ENCODE measurements at places on chromosomes 1 and 21.

DNA sequence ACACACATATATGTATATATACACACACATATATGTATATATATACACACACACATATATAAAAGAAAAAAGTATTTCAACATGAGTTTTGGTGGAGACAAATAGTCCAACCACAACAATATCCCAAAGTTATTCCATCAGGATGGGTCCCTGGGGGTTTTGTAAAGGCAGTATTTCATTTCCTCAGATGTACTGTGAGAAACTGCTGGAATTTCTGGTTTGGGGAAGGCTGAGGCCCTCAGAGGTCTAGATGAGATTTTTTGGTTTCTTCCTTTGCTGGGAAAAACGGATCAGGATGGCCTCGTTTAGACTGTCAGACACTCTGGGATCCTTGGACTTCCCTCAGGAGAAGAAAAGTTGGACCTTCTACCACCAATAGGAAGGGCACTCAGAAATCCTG is 36.5 kb upstream of the TENT5B start:
- no peak for DNase-seq

- no peak for DNase-seq
Observed at GRCh38 chr1:162094271-162094670, 24.8 kb downstream of the NOS1AP start.

GRCh38 chr1:202656951-202657646 is 53.2 kb downstream of the SYT2 start:
- no peak for DNase-seq

DNA sequence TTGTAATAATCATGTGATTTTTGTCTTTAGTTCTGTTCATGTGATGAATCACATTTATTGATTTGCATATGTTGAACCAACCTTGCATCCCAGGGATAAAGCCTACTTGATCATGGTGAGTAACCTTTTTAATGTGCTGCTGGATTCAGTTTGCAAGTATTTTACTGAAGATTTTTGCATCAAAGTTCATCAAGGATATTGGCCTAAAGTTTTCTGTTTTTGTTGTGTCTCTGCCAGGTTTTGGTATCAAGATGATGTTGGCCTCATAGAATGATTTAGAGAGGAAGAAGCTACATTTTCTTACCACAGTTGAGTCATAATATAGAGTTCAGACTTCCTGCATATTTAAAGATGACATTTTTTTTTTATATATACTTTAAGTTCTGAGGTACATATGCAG is 455.9 kb downstream of the PLPP3 start:
- DNase-seq: no peak

DNA sequence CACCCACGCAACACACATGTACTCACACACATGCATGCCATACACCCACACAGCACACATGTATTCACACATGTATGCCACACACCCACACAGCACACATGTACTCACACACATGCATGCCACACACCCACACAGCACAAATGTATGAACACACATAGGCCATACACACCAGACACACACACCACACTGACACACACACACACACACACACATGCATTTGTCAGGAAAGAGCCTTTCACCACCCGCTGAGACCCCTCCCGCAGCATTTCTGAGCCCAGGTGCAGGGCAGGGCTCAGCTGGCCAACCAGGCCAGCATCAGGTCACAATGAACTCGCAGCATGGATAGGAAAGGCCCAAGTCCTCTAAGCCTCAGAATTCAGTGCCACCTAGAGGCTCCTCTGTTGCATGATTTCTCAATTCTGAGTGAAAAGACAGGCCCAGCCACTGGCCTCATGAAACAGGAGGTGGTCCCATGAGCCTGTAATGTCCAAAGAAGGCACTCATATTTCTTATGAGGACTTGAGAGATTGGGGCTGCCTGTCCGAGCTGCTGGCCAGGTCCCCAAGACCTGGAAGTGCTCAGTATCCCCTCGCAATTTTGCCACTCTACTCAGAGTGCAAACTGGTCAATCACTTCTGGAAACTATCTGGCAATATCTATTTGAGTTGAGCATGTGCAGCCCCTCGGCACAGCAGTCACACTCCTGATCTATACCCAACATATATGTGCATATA is 57.3 kb downstream of the PSMG1 start:
- no peak for DNase-seq

- no peak for DNase-seq
Observed at GRCh38 chr1:155309423-155310021, 856 bp downstream of the FDPS start.

- DNase-seq: no peak
Observed at GRCh38 chr21:43315244-43316137, 111.4 kb downstream of the SIK1 start.

GRCh38 chr1:42932442-42932941 is 26.2 kb downstream of the SLC2A1 start:
- DNase-seq: no peak

GRCh38 chr1:208631092-208631491 is 386.9 kb upstream of the PLXNA2 start:
- no peak for DNase-seq

- no peak for DNase-seq
Observed at GRCh38 chr1:209229494-209230061, 353.9 kb upstream of the CAMK1G start.

DNA sequence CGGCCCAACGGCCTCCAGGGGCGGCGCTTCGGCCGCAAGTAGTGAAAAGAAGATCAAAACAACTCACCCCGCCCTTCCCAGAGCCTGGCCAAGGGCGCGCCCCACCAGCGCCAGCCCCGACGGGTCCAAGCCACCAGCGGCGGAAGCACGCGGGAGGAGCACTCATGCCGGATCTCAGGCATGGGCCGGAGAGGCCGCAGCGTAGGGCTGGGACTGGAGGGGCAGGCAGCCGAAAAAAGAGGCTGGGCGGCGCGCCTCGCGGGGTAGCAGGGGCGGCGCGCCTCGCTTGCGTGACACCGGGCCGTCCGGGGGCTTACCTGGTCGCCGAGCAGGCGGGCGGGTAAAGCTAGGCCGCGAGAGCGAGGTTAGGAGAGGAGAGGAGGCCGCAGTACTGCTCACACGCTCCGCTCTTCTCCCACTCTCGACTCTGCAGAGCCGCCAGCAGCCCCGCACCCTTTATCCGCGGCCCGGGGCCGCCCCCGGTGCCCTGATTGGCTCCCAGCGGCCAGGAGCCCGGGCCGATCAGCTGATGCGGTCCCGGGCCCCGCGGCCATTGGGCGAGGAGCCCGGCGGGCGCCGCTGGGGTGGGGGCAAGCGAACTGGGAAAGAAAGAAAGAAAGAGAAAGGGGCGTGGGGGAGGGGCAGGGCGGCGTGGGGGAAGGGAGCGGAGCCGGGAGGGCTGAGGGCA is at the start of gene GLUL:
Gene GLUL (minus strand): TSS at position 429 of the 688 bp plus-strand sequence. CDS start 3,053 bp downstream, outside the sequence.
- DNase-seq: peak; percentile 36

GRCh38 chr1:241677201-241677600 is 25.1 kb downstream of the WDR64 start:
- no peak for DNase-seq

DNA sequence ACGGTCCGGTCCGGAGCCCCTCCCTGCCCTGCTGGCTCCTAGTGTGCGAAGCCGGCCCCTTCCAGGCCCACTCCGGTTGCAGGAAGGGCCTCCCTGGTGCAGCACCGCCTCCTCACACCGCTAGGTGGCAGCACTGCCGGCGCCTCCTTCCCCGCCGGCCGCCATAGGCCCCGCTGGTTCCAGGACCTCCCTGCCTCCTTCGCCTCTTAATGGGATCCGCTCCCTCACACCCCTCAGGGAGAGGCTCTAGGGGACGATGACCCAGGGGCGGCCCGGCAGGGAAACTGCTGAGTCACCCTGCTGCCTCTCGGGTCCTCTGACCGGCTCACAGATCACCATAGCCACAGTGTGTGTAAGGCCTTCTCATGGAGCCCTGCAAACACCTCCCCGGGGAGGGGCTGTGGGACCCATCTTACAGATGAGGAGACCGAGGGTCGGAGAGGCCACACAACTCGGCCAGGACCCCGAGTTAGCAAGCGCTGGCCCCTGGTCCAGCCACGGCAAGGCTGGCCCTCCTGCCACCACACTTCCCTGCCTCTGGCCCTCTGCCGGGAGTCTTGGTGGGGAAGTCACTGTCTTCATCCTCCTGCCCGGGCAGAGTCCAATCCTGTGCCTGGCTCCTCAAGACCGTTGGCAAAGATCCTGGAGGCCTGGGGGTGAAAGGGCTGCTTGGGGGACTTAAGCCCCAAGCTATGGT is 1.6 kb upstream of the AJAP1 start:
- DNase-seq: peak; percentile 41

- no peak for DNase-seq
Observed at GRCh38 chr1:54864460-54865208, 22.4 kb downstream of the DHCR24 start.

DNA sequence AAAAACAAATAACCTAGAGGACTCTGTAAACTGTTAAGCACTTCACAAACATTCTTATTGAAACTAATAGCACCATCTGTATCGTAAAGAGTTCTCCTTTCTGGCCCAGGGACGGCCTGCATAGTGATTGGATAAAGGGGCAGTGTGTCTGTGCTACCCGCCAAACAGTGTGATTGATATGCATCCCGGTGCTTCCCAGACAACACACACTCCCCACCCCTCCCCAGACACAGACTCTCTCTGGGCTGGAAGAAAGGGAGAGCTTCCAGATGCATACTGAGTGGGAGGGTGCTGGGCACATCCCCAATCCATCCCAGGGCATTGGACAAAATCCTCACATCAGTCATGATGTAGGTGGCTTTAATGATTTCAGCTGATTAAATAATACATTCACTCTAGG is 3.7 kb downstream of the HSD11B1 start:
- no peak for DNase-seq

GRCh38 chr1:8902765-8903164 is 24.3 kb upstream of the ENO1 start:
- DNase-seq: no peak

GRCh38 chr21:31576428-31576827 is 83.1 kb upstream of the SOD1 start:
- DNase-seq: no peak

- DNase-seq: no peak
Observed at GRCh38 chr1:151721788-151722510, 627 bp downstream of the RIIAD1 start.

GRCh38 chr1:226882631-226883409 is 12.4 kb downstream of the PSEN2 start:
- DNase-seq: no peak

- no peak for DNase-seq
Observed at GRCh38 chr1:167333124-167333523, 112.4 kb downstream of the POU2F1 start.

DNA sequence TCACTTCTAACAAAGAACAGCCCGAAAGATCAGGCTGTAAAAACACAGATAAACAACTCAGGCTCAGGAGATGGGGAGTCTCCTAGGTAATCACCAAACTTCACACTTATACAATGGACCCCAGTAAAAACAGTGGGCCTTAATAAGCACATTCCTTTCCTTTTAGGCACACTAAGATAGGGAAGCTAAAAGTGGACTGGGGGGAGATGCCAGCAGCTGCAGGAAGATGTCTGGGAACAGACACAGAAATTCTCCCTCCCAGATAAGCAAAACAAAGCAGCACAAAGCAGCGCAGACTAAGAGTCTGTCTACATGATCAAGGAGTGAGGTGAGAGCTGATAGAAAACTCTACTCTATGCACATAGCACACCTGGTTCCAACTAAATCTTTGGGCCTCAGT is 29.0 kb upstream of the CTBS start:
- no peak for DNase-seq

- no peak for DNase-seq
Observed at GRCh38 chr1:44994309-44994898, 8.0 kb upstream of the EIF2B3 start.

GRCh38 chr1:234544087-234544579 is 65.2 kb upstream of the TARBP1 start:
- peak; percentile 23 for DNase-seq

GRCh38 chr21:36554411-36555157 is 74.7 kb upstream of the CLDN14 start:
- no peak for DNase-seq

Data from stimulated activated CD4-positive, alpha-beta T cell treated with anti-CD3 and anti-CD28 coated beads, Interleukin-1b, Interleukin-23, amount 100 ng/mL, for 1 hour (primary cell).